Choroid plexus epithelial cell (primary cell): ENCODE measurements at places on chromosomes 1 and 21.

DNA sequence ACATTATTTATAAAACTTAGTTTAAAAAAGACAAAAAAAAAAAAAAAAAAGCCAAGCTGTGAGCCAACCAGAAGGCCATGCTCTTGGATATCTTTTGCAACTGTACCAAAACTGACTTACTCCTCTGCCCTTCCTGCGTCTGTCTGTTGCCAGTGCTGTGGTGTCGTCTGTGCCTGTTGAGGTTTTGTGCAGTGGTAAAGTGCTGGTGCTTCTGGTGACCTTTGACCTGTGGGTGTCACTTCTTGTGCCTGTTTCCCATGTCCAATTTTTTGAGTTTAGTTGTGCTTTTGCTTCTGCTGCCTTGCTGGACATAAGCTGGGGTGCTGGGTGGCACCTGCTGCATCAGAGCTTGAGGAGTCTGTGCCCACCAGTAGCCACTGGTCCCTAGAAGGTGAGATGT lies 41.4 kb downstream of the RNF187 start:
- no peak for DNase-seq

GRCh38 chr1:226209307-226210059 lies 14.0 kb upstream of the MIXL1 start:
- no peak for DNase-seq

DNA sequence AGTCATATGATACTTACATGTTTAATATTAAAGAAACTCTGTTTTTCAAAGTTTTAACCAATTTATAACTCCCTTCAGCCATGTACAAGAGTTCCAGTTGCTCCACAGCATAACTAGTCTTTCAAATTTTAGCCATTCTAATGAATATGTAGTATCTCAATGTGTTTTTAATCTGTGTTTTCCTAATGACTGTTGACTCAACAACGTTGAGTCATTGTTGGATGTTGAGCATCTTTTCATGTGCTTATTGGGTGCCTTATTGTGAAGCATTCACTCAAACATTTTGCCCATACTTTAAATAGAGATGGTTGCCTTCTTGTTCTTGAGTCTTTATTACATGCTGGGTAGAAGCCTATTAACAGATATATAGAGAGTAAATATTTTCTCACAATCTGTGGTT lies 240.2 kb upstream of the LYPLAL1 start:
- DNase-seq, result no peak

DNA sequence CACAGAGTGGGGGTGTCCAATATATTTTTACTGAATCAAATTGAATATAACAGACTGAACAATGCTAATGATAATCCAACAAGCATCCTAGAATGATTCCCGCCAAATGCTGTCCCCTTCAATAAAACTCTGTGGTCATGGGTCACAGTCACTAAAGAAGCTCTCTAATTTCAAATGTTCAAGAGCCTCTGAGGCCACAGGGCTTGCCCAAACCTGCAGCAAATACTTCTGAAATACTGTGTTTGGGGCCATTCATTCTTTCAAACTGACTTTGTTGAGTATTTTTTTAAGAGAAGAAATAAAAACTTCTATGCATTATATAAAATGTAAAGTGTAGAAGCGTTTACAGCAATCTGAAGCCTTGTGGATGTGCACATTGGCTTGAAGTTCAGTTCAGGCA lies 7.6 kb upstream of the BEND5 start:
- no peak for DNase-seq
